Stimulated activated memory B cell treated with anti-CD40 and anti-IgM and Interleukin-4, amounts not matched to agents 10 μg/mL and 1 μg/mL and 100 μg/mL, for 72 hours (primary cell): ENCODE measurements at places on chromosomes 1 and 21.

- no peaks in the 10 kb centered on the region for H3K27me3 ChIP-seq
- no peak for ATAC-seq
- H3K4me3 ChIP-seq = peak overlapping the region; percentile 95
- peak overlapping the region; percentile 96 for H3K27ac ChIP-seq
- H3K4me1 ChIP-seq = peaks cover 75% of the 10 kb centered on the region
- peaks cover 66% of the 10 kb centered on the region for H3K36me3 ChIP-seq
Measured at GRCh38 chr1:159920202-159920601, 5.1 kb downstream of the TAGLN2 start.

DNA sequence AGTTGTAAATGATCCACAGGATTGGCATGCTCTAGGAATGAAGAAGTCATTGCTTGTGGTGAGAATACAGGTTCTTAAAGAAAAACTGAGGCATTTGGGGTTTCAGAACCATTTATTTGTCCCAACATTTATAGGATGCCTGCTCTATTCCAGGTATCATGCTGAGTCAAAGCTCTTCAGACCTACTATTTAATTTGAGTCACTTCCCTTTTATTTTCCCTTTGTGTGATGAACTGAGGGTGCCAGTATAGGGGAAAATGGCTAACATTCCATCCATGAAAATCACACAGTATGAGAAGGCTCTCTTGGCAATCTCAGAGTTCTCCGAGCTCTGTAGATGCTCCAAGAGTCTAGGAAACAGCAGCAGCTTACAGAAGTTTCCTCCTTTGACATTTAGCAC, 110.4 kb downstream of the RNF220 start:
- no peak overlapping the region for H3K27ac ChIP-seq
- peaks cover 33% of the 10 kb centered on the region for H3K4me1 ChIP-seq
- peaks cover 28% of the 10 kb centered on the region for H3K27me3 ChIP-seq

GRCh38 chr1:235873045-235873444, 6.3 kb upstream of the LYST start:
- no peaks in the 10 kb centered on the region for H3K36me3 ChIP-seq
- no peaks in the 10 kb centered on the region for H3K27me3 ChIP-seq
- peak overlapping the region; percentile 12 for H3K4me3 ChIP-seq
- peaks cover 38% of the 10 kb centered on the region for H3K4me1 ChIP-seq
- peak; percentile 54 for ATAC-seq

GRCh38 chr1:25781130-25781433, 18.9 kb upstream of the SELENON start:
- peaks cover 15% of the 10 kb centered on the region for H3K27me3 ChIP-seq
- ATAC-seq = no peak
- H3K27ac ChIP-seq = no peak overlapping the region

DNA sequence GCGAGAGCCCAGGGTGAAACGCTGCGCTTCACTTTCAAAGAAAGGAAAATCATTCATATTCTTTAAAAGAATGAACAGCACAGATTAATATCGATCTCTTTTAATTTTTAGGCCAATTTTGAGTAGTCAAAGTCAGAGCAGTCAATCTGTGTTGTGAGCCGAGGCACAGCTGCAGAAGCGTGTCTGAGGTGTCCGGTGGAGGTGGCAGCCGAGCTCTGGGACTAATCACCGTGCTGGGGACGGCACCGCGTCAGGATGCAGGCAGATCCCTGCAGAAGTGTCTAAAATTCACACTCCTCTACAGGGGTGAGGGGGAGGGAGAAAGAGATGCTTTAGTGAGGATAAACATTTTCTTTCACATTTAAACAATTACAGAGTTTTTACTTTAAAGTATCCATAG, 4.1 kb downstream of the TFF1 start:
- H3K27ac ChIP-seq = no peak overlapping the region
- no peak for ATAC-seq
- H3K4me1 ChIP-seq = peaks cover 9% of the 10 kb centered on the region
- peaks cover 86% of the 10 kb centered on the region for H3K27me3 ChIP-seq
- H3K36me3 ChIP-seq = no peaks in the 10 kb centered on the region

GRCh38 chr1:38418195-38419030, 371.8 kb upstream of the POU3F1 start:
- no peak overlapping the region for H3K27ac ChIP-seq
- no peak for ATAC-seq

GRCh38 chr1:5811419-5811818, 180.8 kb downstream of the NPHP4 start:
- no peaks in the 10 kb centered on the region for H3K4me1 ChIP-seq
- no peaks in the 10 kb centered on the region for H3K36me3 ChIP-seq
- no peak for ATAC-seq
- H3K4me3 ChIP-seq = no peak overlapping the region
- H3K27me3 ChIP-seq = peaks cover 7% of the 10 kb centered on the region

DNA sequence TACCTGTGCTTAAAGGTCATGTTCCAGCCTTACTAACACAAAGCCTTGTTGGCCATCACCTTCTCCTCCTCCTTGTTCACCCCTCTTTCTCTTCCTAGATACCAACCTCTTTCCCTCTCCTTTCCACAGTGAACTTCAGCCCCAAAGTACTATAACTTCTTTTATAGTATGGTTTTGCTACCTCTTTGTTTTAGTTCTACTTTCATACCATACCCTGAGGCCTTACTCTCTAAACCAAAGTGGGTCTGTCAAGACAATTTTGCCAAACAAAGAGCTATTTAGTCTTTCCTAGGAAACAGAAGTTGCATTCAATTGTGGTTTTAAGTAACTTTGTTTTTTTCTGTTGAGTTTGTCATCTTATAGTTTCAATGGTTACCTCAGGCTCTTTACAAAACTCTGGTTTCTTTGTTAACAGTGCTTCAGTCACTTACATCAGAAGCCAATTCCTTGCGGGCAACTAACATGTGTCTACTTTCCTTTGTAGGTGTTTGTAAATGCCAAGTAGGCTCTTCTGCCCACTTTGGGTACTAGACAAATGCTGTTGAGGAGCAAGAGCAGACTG, 623.9 kb upstream of the PKN2 start:
- no peaks in the 10 kb centered on the region for H3K27me3 ChIP-seq
- no peaks in the 10 kb centered on the region for H3K36me3 ChIP-seq
- peaks cover 6% of the 10 kb centered on the region for H3K4me1 ChIP-seq
- no peak overlapping the region for H3K27ac ChIP-seq

- H3K4me1 ChIP-seq = peaks cover 30% of the 10 kb centered on the region
- no peaks in the 10 kb centered on the region for H3K36me3 ChIP-seq
- H3K4me3 ChIP-seq = peak overlapping the region; percentile 83
- peaks cover 41% of the 10 kb centered on the region for H3K27me3 ChIP-seq
- ATAC-seq = peak; percentile 86
Measured at GRCh38 chr1:147072482-147073432, 99.5 kb downstream of the PRKAB2 start.

GRCh38 chr1:112713466-112714312, 1.4 kb downstream of the PPM1J start:
- peak overlapping the region; percentile 94 for H3K4me3 ChIP-seq
- H3K4me1 ChIP-seq = peaks cover 61% of the 10 kb centered on the region
- H3K36me3 ChIP-seq = no peaks in the 10 kb centered on the region
- H3K27me3 ChIP-seq = peaks cover 2% of the 10 kb centered on the region
- peak; percentile 42 for ATAC-seq
- peak overlapping the region; percentile 73 for H3K27ac ChIP-seq

GRCh38 chr1:228392111-228392936, 14.3 kb downstream of the TRIM11 start:
- no peak overlapping the region for H3K27ac ChIP-seq
- ATAC-seq = no peak
- no peaks in the 10 kb centered on the region for H3K27me3 ChIP-seq

- ATAC-seq = no peak
- no peaks in the 10 kb centered on the region for H3K27me3 ChIP-seq
- no peak overlapping the region for H3K27ac ChIP-seq
- no peaks in the 10 kb centered on the region for H3K36me3 ChIP-seq
- H3K4me3 ChIP-seq = no peak overlapping the region
Measured at GRCh38 chr1:85933961-85934360, 222.6 kb downstream of the COL24A1 start.

GRCh38 chr1:84959294-84959693, 37.6 kb downstream of the MCOLN2 start:
- H3K27ac ChIP-seq = peak overlapping the region; percentile 41
- peaks cover 46% of the 10 kb centered on the region for H3K4me1 ChIP-seq
- H3K27me3 ChIP-seq = no peaks in the 10 kb centered on the region
- peak; percentile 91 for ATAC-seq
- H3K4me3 ChIP-seq = no peak overlapping the region
- H3K36me3 ChIP-seq = peaks cover 76% of the 10 kb centered on the region

DNA sequence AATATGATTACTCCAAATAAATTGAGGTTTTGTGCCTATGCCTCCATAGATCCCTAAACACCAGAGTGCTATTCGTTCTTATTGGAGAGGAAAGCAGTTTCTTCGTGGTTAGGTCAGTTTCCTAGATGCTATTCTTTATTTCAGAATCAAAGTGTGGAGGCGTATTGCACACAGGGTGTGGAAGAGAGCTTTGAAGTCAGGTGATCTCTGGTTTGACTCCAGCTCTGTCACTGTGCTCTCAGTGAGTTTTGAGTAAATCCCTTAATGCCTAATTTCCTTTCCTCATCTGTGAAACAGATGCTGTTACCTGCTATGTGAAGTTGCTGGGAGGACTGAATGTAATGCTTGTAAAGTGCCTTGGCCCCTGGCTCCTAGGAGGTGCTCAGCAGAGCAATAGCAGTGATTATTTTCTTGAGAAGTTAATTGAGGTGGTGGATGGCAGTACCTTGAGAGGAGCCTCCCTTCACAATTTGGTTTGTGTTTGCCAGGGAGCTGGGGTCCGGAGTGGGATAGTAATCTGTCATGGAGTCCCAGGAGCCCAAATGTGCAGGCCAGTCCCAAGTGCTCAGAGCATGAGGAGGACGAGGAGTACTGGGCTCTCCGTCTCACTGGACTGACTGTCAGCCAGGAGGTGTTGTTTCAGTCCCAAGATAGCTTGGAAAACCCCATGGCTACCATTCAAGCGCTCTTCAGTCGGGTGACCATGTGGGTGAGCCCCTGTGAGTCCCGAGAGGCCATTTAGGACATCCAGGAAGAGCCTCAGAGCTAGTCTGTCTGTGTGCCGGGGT, 14.9 kb downstream of the NTPCR start:
- H3K36me3 ChIP-seq = peaks cover 68% of the 10 kb centered on the region
- H3K27me3 ChIP-seq = no peaks in the 10 kb centered on the region

GRCh38 chr1:246730839-246731238, 6.6 kb downstream of the SCCPDH start:
- H3K36me3 ChIP-seq = peaks cover 78% of the 10 kb centered on the region
- no peak for ATAC-seq
- no peaks in the 10 kb centered on the region for H3K27me3 ChIP-seq
- H3K27ac ChIP-seq = no peak overlapping the region

GRCh38 chr21:31713973-31714740, 17.8 kb downstream of the SCAF4 start:
- peak overlapping the region; percentile 68 for H3K27ac ChIP-seq
- peak; percentile 51 for ATAC-seq
- no peaks in the 10 kb centered on the region for H3K27me3 ChIP-seq
- no peak overlapping the region for H3K4me3 ChIP-seq
- H3K36me3 ChIP-seq = peaks cover 10% of the 10 kb centered on the region

DNA sequence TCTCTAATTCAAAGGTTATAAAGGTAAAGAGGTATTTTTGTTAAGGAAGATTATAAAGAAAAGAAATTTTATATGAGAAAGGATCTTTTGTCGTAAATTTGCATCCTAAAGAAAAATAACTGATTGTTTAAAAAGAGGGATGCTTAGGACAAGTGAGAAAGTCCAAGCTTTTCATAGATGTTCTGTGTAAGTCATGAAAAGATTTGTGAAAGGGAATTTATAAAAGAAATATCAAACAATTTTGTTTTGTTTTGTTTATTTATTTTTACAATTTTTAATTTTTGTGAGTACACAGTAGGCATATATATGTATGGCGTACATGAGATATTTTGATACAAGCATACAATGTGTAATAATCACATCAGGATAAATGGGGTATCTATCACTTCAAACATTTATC, 145.2 kb downstream of the ADSS2 start:
- H3K36me3 ChIP-seq = no peaks in the 10 kb centered on the region
- H3K27me3 ChIP-seq = no peaks in the 10 kb centered on the region
- no peak overlapping the region for H3K27ac ChIP-seq
- ATAC-seq = no peak
- no peaks in the 10 kb centered on the region for H3K4me1 ChIP-seq

DNA sequence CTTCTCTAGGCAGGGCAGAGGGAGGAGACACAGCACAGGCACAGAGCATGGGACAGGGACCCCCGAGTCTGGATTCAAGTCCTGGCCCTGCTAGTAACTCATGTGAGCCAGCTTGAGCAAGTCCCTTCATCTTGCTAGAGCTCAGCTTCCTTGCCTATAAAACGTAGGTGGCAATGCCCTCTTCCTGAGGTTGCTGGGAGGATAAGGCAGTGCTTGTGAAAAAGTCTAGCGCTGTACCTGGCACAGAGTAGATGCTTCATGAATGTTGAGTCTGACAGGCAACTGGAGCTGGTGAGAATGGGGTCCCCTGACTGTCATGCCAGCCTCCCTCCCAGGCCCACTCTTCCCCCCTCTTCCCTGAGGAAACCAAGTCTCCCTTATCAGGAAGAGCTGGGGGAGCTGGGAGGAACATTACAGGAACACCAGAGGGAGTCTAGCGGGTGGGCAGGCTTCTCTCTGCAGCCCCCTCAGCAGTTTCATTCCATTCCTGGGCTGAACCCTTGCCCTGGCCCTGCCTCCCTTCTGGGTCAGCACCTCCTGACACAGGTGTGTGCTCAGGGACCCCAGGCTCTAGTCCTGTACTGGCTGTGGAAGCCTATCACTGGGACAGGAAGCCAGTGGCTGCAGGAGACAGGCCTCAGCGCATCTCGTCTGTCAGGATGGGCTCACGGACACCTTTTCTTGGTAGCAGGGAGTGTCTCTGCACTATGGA, 9.9 kb downstream of the CHRNB2 start:
- no peak for ATAC-seq
- no peak overlapping the region for H3K4me3 ChIP-seq
- no peak overlapping the region for H3K27ac ChIP-seq
- H3K4me1 ChIP-seq = peaks cover 8% of the 10 kb centered on the region
- H3K36me3 ChIP-seq = peaks cover 36% of the 10 kb centered on the region

GRCh38 chr1:21963477-21964217, 13.2 kb upstream of the CELA3B start:
- peak; percentile 92 for ATAC-seq
- H3K4me1 ChIP-seq = peaks cover 6% of the 10 kb centered on the region
- H3K27ac ChIP-seq = no peak overlapping the region
- peaks cover 33% of the 10 kb centered on the region for H3K27me3 ChIP-seq

DNA sequence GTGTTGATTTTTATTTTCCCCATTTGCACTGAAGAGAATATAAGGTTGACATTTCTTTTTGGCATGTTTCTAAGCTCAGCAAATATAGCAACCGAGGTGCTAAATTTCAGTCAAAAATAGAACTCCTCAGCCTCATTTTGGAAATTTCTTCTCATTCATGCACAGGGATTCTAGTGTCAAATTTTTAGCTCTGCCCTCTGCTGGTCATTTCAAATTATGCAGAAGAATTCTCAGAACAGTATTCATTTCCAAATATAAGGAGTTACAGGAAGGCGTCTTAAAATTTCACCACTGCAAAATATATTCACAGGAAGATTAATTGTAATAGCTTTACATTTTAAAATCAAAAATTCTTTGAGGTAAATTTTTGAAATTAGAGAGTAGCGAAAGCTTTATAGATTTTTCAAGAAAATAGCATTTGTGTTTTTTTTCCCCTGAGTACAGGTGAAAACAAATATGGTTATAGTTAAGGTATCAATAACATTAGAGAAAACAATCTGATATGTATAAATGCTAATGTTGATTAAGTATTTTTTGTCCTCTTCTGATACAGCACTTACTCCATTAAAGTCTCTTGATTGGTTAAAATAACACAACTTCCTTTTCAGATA, 57.9 kb downstream of the FMN2 start:
- no peaks in the 10 kb centered on the region for H3K27me3 ChIP-seq
- no peak overlapping the region for H3K27ac ChIP-seq
- ATAC-seq = no peak
- H3K36me3 ChIP-seq = no peaks in the 10 kb centered on the region
- no peak overlapping the region for H3K4me3 ChIP-seq

- no peaks in the 10 kb centered on the region for H3K4me1 ChIP-seq
- no peak for ATAC-seq
- no peak overlapping the region for H3K27ac ChIP-seq
- no peaks in the 10 kb centered on the region for H3K27me3 ChIP-seq
Measured at GRCh38 chr1:10621906-10622305, 147.2 kb downstream of the PEX14 start.
